Osteoblast (primary cell): ENCODE measurements at places on chromosomes 6 and 20. TPM values are rescaled to one million over a fixed set of nuclear protein-coding genes. Genes with fewer than 3 reads are reported as not detected.

DNA sequence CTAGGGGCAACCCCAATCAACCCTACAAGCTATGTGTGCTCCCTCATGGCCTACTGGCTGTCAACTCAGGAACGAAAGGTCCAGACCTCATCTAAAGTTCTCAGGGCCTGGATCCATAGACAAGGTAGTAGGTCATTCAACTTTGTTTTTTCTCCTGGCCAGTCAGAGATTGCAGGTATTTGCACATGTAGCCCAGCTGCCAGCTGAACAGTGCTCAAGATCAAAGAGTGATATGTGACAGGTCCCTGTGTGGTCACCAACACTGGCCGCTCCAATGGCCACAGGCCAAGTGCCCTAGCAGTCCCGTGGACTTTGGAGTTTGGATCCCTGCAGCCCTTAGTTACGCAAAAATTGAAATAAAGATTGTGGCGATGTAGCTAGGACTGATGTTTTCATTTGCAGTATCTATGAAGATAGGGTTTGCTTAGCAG is 60.6 kb upstream of the ATXN1 start:
- H3K27ac ChIP-seq, result no peak overlapping the region
- DNase-seq, result no peak
- peaks cover 17% of the 10 kb centered on the region for H3K27me3 ChIP-seq
- H3K36me3 ChIP-seq, result no peaks in the 10 kb centered on the region
- no peak overlapping the region for H3K4me3 ChIP-seq
- H3K4me1 ChIP-seq, result no peaks in the 10 kb centered on the region

DNA sequence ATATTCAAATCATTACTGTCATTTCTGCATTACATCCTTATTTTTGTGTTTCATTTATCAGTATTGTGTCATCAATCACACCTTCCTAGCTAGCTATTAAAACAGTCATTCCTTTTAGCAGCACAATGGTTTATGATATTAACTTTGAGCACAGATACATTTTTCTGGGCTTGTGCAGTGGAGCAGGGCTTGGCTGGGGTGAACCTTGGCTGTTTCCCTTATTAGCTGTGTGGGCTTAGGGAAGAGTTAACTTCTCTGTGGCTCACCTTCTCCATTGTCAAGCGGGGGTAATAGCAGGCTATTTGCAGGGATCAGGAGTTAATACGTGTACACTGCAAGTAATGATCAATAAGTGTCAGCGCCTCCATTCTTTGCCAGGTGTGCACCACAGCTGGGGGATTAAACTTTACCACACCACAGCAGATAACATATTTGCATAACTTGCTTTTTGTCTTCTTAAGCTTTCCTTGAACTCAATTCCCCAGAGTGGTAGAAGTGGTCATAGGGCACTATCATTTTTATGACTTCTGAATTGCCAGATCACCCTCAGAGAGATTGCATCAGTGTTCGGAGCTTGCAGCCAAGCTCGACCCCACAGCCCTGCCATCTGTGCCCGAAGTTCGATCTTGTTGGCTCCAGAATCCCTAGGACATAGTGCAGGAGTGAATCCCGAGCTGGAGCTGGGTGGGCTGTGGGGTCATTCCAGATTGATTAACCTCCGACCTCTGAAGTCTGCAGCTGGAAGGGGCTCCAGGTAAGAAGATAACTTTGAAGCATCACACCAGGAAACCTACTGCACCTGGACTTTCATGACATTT is 1.5 kb upstream of the PYGB start:
- peak overlapping the region; percentile 87 for H3K4me3 ChIP-seq
- H3K36me3 ChIP-seq, result no peaks in the 10 kb centered on the region
- H3K4me1 ChIP-seq, result peaks cover 38% of the 10 kb centered on the region
- peak; percentile 71 for DNase-seq
- H3K27me3 ChIP-seq, result no peaks in the 10 kb centered on the region

GRCh38 chr6:6923605-6924004 is 184.2 kb upstream of the RREB1 start:
- H3K4me3 ChIP-seq, result no peak overlapping the region
- H3K4me1 ChIP-seq, result no peaks in the 10 kb centered on the region
- no peak for DNase-seq
- no peaks in the 10 kb centered on the region for H3K36me3 ChIP-seq

GRCh38 chr20:47680804-47681529 is 104.3 kb downstream of the SULF2 start:
- H3K4me1 ChIP-seq, result no peaks in the 10 kb centered on the region
- no peak overlapping the region for H3K4me3 ChIP-seq
- H3K27me3 ChIP-seq, result peaks cover 3% of the 10 kb centered on the region
- DNase-seq, result no peak

- peaks cover 48% of the 10 kb centered on the region for H3K4me1 ChIP-seq
- peak; percentile 8 for DNase-seq
- peaks cover 24% of the 10 kb centered on the region for H3K36me3 ChIP-seq
Measured at GRCh38 chr20:32823737-32824588, 4.2 kb downstream of the MAPRE1 start.

Gene HMGA1
- 59.4 and 82.8 TPM in 2 replicates for total RNA-seq

Gene MMP24
- 0.88 and 1.1 TPM in 2 replicates for total RNA-seq

Gene HAO1
- total RNA-seq, result not detected in 2 replicates

Gene SAMD3
- 0.72 and 3.5 TPM in 2 replicates for total RNA-seq

Gene CTAGE9
- not detected in 2 replicates for total RNA-seq

Gene KHDC1L
- total RNA-seq, result 0.72 TPM in 1 of 2 replicates, not detected in the other

Gene IL17F
- total RNA-seq, result not detected in 2 replicates

Gene ERVFRD-1
- total RNA-seq, result not detected in 2 replicates
